Liver (tissue), 10 donors: ENCODE measurements at places on chromosomes 11 and 22. TPM values are rescaled to one million over a fixed set of nuclear protein-coding genes. Genes with fewer than 3 reads are reported as not detected.

ADM2 gene
- polyA plus RNA-seq: 0.89 TPM

MUC5AC gene
- not detected for polyA plus RNA-seq

DNA sequence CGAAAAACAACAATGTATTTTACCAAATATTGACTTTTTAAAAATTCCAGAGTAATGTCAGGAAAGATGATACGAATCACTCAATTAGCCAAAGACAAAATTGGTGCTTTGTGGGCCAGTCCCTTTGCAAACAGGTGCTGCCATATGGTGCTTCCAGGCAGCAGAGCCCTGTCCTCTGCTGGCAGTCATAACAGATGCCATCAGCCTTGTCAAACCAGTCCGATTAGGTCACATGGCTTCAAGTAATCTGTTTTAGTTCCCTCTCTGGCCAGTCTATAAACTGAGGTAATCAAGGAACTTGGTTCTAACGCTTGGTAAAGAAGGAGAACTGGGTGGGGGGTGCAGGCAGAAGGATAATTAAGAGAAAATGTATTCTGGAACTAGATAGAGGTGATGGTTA lies 49.1 kb upstream of the CAPRIN1 start:
- no peaks in the 10 kb centered on the region for H3K36me3 ChIP-seq
- no peak overlapping the region for H3K27ac ChIP-seq
- no peak for DNase-seq
- H3K27me3 ChIP-seq: no peaks in the 10 kb centered on the region

DNA sequence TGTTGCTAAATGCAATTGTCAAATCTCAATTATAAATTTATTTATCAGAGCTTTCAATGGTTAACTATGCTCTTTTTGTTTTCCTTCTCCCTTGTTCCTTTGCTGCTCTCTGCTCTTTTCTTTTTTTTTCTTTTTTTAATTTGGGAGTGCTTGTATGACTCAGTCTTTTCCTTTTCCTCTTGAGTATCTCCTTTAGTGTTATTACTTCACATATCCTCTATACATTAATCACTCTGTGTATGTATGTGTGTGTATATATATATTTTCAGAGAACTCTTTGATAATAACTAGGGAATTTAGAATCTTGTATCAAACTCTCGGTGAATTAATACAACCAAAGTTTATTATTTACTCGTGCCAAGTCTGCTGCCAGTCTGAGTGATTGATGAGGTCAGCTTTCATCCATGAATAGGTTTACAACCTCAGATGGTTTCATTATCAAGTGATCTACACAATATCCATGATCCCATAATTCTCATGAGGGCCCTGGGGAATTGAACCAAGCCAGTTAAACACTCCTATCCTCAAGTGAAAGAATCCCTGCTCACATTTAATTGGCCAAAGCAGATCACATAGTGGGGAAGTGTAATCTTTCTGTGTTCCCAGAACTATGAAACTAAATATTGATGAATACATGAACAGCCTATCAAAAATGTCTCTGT lies 743.4 kb upstream of the CNTN5 start:
- H3K27me3 ChIP-seq: no peaks in the 10 kb centered on the region
- no peak overlapping the region for H3K27ac ChIP-seq
- H3K4me3 ChIP-seq: no peak overlapping the region
- no peaks in the 10 kb centered on the region for H3K4me1 ChIP-seq
- H3K36me3 ChIP-seq: no peaks in the 10 kb centered on the region

DNA sequence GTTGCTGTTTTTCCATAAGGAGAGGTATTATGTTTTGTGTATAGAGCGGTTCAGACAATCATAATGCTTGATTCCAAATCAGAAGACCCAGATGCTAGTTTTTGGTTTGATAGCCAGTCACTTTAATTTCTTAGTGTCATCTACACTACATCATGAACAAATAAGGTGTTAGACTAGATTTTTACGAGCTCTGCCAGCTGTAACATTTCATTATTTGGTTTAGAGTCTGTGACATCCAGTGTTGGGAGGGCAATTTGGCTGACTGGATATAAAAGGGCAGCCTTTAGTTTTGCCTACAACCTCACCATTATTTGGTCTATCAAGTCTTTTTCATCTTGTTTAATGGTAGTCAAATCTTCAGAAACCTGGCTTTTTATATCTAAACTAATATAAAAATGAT lies 30.2 kb upstream of the FBXO3 start:
- no peak for DNase-seq
- peaks cover 2% of the 10 kb centered on the region for H3K4me1 ChIP-seq
- no peak overlapping the region for H3K4me3 ChIP-seq
- peaks cover 2% of the 10 kb centered on the region for H3K27me3 ChIP-seq
- H3K27ac ChIP-seq: no peak overlapping the region

OR5AL1 gene
- not detected for polyA plus RNA-seq

DNA sequence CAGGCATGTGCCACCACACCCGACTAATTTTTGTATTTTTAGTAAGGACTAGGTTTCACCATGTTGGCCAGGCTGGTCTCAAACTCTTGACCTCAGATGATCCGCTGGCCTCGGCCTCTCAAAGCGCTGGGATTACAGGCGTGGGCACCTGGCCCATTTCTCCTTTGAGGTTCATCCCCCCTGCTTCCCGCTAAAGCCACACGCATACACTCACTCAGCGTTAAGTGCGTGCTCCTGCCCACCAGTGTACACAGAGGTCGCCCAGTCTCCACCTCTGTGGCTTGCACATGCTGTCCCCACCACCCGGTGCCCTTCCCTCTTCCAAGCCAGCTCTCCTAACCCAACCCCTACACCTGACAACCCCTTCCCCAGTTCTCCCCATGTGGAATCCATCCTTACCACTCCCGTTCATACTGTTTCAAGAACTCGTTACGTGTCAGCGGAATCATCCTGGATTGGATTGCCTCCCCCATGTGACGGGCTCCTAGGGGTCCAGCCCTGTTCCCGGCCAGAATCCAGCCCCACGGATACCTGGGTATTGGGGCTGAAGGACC lies 15.7 kb upstream of the CYTH4 start:
- H3K36me3 ChIP-seq: no peaks in the 10 kb centered on the region
- no peak for DNase-seq
- peak overlapping the region; percentile 52 for H3K4me3 ChIP-seq
- no peaks in the 10 kb centered on the region for H3K4me1 ChIP-seq
- H3K27me3 ChIP-seq: peaks cover 6% of the 10 kb centered on the region
- H3K27ac ChIP-seq: no peak overlapping the region

- H3K4me3 ChIP-seq: no peak overlapping the region
- H3K4me1 ChIP-seq: no peaks in the 10 kb centered on the region
- H3K27ac ChIP-seq: no peak overlapping the region
- H3K27me3 ChIP-seq: no peaks in the 10 kb centered on the region
These were observed 113.8 kb upstream of the PITPNB start for GRCh38 chr22:28032861-28033260.

- no peak for DNase-seq
- no peaks in the 10 kb centered on the region for H3K27me3 ChIP-seq
- H3K4me1 ChIP-seq: peaks cover 3% of the 10 kb centered on the region
- H3K4me3 ChIP-seq: no peak overlapping the region
- H3K36me3 ChIP-seq: no peaks in the 10 kb centered on the region
- H3K27ac ChIP-seq: no peak overlapping the region
These were observed 78.3 kb downstream of the MICAL3 start for GRCh38 chr22:17945888-17946648.

PANX3 gene
- not detected for polyA plus RNA-seq

DNA sequence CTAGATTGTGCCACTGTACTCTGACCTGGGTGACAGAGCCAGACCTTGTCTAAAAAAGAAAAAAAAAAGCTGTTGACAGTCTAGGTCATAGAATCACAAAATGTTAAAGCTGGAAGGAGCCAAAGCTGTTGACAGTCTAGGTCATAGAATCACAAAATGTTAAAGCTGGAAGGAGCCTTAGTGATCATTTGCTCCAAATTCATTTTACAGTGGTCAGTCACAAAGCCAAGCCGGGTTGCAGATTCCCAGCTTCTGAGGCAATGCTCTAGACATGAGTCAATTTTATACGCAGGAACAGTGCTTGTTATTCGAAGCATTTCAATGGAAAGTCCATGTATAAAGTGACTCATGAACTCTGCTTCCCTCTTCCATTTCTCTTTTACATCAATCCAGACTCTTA lies 47.4 kb downstream of the SYT13 start:
- no peak overlapping the region for H3K27ac ChIP-seq
- no peaks in the 10 kb centered on the region for H3K27me3 ChIP-seq
- H3K4me3 ChIP-seq: no peak overlapping the region
- H3K36me3 ChIP-seq: no peaks in the 10 kb centered on the region
- no peaks in the 10 kb centered on the region for H3K4me1 ChIP-seq

HDHD5 gene
- polyA plus RNA-seq: 46.1 TPM

DNA sequence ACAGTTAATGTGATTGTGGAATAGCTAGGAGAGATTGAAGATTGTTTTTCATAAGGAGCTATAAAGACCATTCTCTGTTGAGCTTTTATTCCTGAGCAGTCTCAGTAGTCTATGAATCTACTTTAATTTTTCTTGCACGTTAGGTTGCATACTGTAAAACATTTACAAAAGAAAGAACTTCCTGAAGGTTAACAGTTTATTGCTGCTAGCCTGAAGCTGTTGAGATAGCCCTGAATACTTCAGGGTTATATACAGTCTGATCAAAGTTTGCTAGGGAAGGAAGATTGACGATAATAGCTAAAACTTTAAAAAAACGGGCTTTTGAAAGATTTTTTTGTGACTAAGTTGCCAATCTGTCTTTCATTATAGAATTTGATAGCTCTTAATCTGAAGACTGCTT lies 64.8 kb downstream of the PPP6R3 start:
- no peak overlapping the region for H3K27ac ChIP-seq
- H3K4me1 ChIP-seq: no peaks in the 10 kb centered on the region
- no peak overlapping the region for H3K4me3 ChIP-seq
- H3K36me3 ChIP-seq: peaks cover 41% of the 10 kb centered on the region
- H3K27me3 ChIP-seq: no peaks in the 10 kb centered on the region

- H3K27me3 ChIP-seq: no peaks in the 10 kb centered on the region
- H3K27ac ChIP-seq: no peak overlapping the region
- H3K36me3 ChIP-seq: no peaks in the 10 kb centered on the region
- no peaks in the 10 kb centered on the region for H3K4me1 ChIP-seq
- no peak overlapping the region for H3K4me3 ChIP-seq
- DNase-seq: no peak
These were observed 29.2 kb upstream of the KCNA4 start for GRCh38 chr11:30045921-30046577.

DNA sequence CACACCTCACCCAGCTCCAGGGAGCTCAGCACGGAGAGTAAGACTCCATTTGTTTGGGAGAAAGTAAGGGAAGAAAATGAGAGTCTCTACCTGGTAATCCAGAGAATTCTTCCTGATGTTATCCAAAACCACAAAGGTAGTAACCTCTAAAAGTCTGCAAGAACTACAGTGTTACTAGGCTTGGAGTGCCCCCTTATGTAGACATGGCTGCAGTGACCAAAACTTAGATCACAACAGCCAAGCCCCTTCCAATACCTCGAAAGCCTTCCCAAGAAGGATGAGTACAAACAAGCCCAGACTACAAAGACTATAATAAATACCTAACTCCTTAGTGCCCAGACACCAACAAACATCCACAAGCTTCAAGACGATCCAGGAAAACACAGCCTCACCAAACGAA lies 4.9 kb downstream of the UBE2L6 start:
- no peak for DNase-seq
- H3K27ac ChIP-seq: no peak overlapping the region
- H3K27me3 ChIP-seq: no peaks in the 10 kb centered on the region
- H3K4me3 ChIP-seq: no peak overlapping the region

DNA sequence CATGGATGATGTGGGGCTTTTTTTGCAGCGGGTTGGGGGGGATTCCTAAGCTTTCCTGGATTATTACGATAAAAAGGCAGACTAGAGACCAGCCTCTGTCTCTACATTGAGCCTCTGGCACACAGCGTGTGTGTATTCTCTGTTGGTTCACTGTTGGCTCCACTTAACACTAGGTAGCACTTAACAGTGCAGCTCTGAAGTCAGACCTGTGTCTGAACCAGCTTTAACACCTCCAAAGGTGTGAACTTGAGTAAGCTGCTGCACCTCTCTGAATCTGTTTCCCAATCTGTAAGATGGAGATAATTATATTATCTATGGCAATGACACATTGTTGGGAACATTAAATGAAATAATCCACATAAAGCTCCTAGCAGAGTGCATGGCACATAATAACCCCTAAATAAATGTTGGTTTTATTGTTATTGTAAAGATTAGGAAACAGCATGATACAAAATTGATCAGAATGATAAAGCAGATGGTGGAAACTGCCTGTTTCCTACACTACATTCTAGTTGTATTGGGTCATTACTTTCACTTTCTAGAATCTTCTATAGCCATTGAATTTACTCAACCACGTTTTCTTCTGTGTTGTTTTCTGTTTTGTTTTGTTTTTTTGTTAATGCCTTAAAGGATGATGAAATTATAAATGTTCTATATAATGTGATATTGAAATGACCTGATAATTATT lies 108.4 kb downstream of the ARL14EP start:
- no peaks in the 10 kb centered on the region for H3K27me3 ChIP-seq
- H3K4me1 ChIP-seq: no peaks in the 10 kb centered on the region
- no peak overlapping the region for H3K4me3 ChIP-seq

- H3K27ac ChIP-seq: no peak overlapping the region
- H3K4me3 ChIP-seq: no peak overlapping the region
- H3K4me1 ChIP-seq: no peaks in the 10 kb centered on the region
- no peaks in the 10 kb centered on the region for H3K36me3 ChIP-seq
- no peaks in the 10 kb centered on the region for H3K27me3 ChIP-seq
These were observed 101.7 kb downstream of the MORC2 start for GRCh38 chr22:30866811-30867271.

- no peak overlapping the region for H3K27ac ChIP-seq
- H3K4me3 ChIP-seq: no peak overlapping the region
- H3K27me3 ChIP-seq: no peaks in the 10 kb centered on the region
- no peak for DNase-seq
- H3K36me3 ChIP-seq: peaks cover 24% of the 10 kb centered on the region
These were observed 22.7 kb upstream of the YPEL1 start for GRCh38 chr22:21758091-21758864.

SCGB2A2 gene
- polyA plus RNA-seq: not detected

GRCh38 chr11:74570266-74571061 lies 21.9 kb upstream of the POLD3 start:
- H3K4me3 ChIP-seq: no peak overlapping the region
- peaks cover 15% of the 10 kb centered on the region for H3K4me1 ChIP-seq
- DNase-seq: peak; percentile 55
- H3K27me3 ChIP-seq: no peaks in the 10 kb centered on the region
- no peak overlapping the region for H3K27ac ChIP-seq

SLC16A8 gene
- not detected for polyA plus RNA-seq

DNA sequence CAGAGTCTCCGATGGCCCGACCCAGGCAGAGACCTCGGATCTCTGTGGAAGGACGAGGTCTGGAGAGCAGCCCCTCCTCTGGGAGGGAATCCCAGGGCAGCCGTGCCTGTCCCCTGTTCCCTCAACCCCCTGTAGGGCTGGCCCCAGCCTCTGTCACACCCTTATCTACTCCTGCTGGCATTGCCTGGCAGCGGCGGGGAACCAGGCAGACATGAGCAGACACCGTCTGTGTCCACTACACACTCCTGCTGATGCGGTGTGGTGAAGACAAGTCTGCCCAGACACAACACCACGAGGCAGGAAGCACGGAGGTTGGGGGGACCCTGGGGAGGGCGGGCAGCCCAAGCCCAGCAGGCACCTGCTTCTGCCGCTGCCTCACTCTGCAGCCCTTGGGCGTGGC lies 52.5 kb upstream of the A4GALT start:
- no peaks in the 10 kb centered on the region for H3K36me3 ChIP-seq
- no peak for DNase-seq
- no peaks in the 10 kb centered on the region for H3K27me3 ChIP-seq
- no peak overlapping the region for H3K27ac ChIP-seq

- H3K36me3 ChIP-seq: peaks cover 73% of the 10 kb centered on the region
- no peak overlapping the region for H3K27ac ChIP-seq
- no peak overlapping the region for H3K4me3 ChIP-seq
- no peaks in the 10 kb centered on the region for H3K27me3 ChIP-seq
- H3K4me1 ChIP-seq: no peaks in the 10 kb centered on the region
These were observed 12.1 kb downstream of the HPS4 start for GRCh38 chr22:26471522-26471921.

OR52N4 gene
- polyA plus RNA-seq: not detected

WDR74 gene
- polyA plus RNA-seq: 22.5 TPM
